ENCODE measurements at places on chromosomes 11 and 22.

- peak; percentile 69 for DNase-seq
Measured at GRCh38 chr22:50271519-50271970, 1.4 kb upstream of the MAPK11 start.

GRCh38 chr11:70888061-70888460, 364.3 kb downstream of the SHANK2 start:
- no peak for DNase-seq

DNA sequence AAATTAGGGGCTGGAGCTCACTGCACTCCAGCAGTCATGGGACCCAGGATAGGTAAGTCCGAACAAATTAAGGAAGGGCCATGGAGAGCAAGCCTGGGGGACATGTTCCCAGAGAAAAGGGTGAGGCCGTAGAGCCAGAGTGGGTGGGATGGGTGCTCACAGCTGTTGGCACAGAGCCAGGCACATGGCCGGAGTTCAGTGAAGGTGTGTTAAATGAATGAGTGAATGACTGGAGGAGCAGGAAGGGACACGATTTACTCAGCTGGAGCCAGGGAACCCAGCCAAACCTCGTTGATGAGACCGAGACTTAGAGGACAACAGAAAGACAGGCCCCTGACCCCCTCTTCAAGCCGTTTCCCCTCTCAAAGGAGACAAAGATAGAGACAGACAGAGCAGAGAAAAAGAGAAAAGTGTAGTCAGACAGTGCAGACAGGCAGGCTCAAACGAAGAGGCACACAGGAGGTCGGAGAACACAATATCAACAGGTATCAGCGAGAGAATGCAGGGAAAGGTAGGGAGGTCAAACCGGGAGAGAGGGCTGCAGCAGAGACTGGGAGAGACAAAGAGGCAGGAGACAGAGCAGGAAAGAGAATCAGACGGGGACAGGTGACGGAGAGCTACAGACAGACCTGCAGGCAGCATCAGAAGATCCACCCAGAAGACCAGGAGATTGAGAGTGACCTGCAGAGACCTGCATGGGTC, 590 bp downstream of the SLCO2B1 start:
- DNase-seq = no peak

- DNase-seq = no peak
Measured at GRCh38 chr22:46390652-46391301, 55.3 kb downstream of the TRMU start.

GRCh38 chr22:27540656-27541396, 260.7 kb downstream of the MN1 start:
- DNase-seq = no peak

DNA sequence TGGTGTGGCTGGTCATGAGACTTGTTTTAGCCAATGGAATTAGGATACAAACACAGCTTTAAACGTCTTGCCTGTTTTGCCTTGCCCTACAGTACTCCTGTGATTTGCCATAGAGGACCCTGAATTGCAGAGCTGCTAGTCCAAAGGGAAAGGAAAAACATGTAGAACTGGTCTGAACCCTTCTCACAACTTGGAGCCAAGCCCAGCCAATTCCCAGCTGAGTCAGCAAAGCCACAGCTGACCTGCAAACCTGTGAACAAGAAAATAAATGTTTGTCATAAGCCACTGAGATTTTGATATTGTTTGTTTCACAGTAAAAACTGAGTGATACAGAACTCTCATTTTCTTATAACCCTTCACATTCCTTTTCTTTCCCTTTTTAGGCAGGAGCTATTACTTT, 360.5 kb upstream of the API5 start:
- DNase-seq = no peak

DNA sequence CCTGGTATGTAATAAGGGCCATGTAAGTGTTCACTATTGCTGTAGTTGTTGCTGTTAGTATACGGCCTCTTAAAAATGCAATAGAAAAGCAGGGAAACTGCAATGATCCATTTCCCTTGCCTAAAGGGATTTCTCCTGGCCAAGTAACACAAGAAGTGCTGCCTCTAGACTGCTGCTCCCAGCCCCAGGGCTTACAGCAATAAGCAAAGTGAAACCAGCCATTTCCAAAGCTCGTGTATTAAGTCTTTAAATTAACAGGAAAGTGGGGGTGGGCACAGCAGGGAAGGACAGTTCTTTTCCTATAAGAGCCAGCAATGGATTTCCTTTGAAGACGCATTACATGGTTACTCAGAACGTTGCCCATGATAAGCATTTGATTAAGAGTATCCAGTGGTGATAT, 36.9 kb upstream of the WT1 start:
- DNase-seq = no peak

DNA sequence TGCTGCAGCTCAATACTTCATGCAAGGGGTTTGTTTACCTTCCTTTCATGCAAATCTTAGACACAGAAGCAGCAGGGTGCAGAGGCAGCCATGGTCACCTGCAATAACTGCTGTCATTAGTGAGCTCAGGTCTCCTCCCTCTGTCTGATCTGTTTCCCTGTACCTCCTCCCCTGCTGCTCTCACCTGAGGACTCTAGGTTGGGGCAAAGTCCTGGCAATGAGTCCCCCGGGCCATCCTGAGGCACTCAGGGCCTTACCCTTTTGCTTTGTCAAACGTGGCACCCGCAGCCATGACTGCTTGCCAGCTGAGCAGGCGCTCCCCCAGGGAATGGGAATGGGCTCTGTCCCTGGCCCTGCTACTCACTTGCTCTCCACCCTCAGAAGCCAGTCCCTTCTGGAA, 3.9 kb downstream of the LRRC10B start:
- no peak for DNase-seq

DNA sequence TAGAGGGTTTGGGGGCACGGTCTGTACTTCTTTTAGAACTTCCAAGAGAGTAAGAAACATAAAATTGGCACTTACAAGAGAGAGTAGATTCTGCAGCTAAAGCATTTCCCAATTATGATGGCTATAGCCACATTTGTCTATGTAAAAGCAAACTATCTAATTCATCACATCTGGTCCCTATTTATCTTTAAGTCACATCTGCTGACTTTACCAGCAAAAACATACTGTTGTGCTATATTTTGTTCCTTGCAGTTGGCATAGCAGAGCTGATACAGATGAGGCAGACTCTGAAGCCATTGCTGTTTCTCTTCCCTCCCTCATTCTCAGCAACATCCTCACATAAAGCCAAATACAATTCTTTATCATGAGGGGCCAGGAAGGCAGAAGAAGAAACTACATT, 1533.5 kb upstream of the RAG2 start:
- DNase-seq = no peak

DNA sequence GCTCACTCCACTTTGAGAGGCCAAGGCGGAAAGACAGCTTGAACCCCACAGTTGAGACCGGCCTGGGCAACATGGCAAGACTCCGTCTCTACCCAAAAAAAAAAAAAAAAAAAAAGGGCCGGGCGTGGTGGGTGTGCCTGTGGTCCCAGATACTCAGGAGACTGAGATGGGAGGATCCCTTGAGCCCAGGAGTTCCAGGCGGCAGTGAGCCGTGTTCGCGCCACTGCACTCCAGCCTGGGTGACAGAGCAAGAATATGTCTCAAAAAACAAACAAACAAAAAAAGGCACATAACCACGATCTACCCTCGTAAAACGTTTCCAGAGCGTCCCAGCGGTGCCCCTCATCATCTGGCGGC, 861 bp upstream of the RAD9A start:
- no peak for DNase-seq
